ENCODE measurements at places on chromosomes 6 and 20. TPM values are rescaled to one million over a fixed set of nuclear protein-coding genes. Genes with fewer than 3 reads are reported as not detected.

PRKN gene
- 23.1 TPM for total RNA-seq

MRAP2 gene
- not detected for total RNA-seq

TUBB2B gene
- 1.0 TPM for total RNA-seq

RIMS4 gene
- total RNA-seq, result 0.12 TPM

CCN5 gene
- 19.5 TPM for total RNA-seq

CD109 gene
- total RNA-seq, result 7.6 TPM

PPIL6 gene
- 2.5 TPM for total RNA-seq

MPC1 gene
- total RNA-seq, result 411 TPM
